ENCODE measurements at places on chromosomes 2 and 18. TPM values are rescaled to one million over a fixed set of nuclear protein-coding genes. Genes with fewer than 3 reads are reported as not detected.

Gene CD207
- total RNA-seq, result not detected

Gene KCNF1
- 21.8 TPM for total RNA-seq

Gene CD8A
- total RNA-seq, result 0.37 TPM

Gene ARHGEF4
- 5.7 TPM for total RNA-seq

Gene SCLY
- 24.4 TPM for total RNA-seq

Gene MATN3
- 13.5 TPM for total RNA-seq

Gene SLC23A3
- total RNA-seq, result 0.72 TPM

Gene NOSTRIN
- 2.1 TPM for total RNA-seq

Gene ANTXR1
- total RNA-seq, result 134 TPM

Gene SCN1A
- total RNA-seq, result not detected

Gene CD28
- not detected for total RNA-seq

Gene RGPD3
- 0.20 TPM for total RNA-seq

Gene ZNF385B
- total RNA-seq, result not detected

Gene CAPN14
- 0.07 TPM for total RNA-seq

Gene CCDC68
- 3.8 TPM for total RNA-seq

Gene RGPD4
- 0.08 TPM for total RNA-seq

Gene DOK6
- total RNA-seq, result not detected

Gene RNF149
- 48.0 TPM for total RNA-seq

Gene NMUR1
- total RNA-seq, result not detected

Gene SATB2
- 3.4 TPM for total RNA-seq

Gene EFHD1
- 1.9 TPM for total RNA-seq

Gene SGO2
- total RNA-seq, result 13.6 TPM

Gene MREG
- 5.4 TPM for total RNA-seq

Gene HOXD13
- total RNA-seq, result 0.23 TPM

Gene PLA2R1
- 1.7 TPM for total RNA-seq

Data from A549 treated with CORT108297 at 1 μM for 4 hours (cell line).